ENCODE measurements at places on chromosomes 5 and 9.

DNA sequence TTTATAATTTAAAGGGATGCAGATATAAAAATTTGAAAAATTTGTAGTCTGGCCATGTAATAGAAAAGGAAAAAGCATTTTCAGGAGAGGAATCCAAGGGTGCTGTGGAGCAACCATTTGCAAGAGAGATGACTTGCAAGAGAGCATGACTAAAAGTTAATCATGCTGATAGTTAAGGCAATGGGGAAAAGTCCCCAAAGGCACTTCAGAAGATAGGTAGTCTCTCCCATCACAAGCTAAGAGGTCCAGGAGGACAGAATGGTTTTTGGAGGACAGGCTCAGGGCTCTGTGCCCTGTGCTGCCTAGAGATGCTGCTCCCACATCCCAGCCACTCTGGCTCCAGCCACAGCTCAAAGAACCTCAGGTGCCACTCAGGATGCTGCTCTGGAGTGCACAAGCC is 38.8 kb downstream of the DNAJB5 start:
- no peak for DNase-seq

DNA sequence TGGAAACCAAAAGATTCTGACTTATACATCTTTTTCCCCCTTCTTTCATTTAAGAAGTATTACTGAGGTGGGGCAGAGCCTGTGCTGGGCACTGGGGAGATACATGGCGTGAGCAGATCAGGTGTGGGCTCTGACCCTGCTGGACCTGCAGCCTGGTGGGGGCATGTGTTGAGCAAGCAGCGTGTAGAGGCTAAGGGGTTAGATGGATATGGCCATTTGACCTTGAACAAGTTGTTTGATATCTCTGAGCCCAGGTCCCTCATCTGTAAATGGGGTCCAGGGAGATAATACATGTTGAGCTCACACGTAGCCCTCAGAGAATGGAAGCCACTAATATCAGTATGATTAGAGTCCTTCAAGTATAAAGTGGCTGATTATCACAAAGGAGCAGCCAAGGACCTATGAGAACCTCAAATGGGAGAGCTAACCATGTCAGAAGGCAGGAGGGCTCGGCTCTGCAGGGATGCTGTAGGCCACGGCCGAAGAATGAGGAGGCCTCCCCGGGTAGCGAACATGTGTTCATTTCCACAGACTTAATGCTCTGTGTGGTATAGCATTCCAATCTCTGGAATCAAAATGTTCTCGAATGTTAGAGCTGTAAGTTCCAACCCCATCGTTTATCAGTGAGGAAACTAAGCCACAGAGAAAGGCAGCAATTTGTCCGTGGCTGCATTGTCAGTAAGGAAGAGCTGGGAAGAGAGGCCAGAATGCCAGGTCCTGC is 15.4 kb upstream of the ANGPTL2 start:
- no peak for DNase-seq

GRCh38 chr9:14593406-14593805 is 99.8 kb downstream of the ZDHHC21 start:
- DNase-seq = no peak

GRCh38 chr9:129064499-129064908 is 16.4 kb upstream of the DOLPP1 start:
- no peak for DNase-seq

- peak; percentile 90 for DNase-seq
Measured at GRCh38 chr5:135466178-135467050, 14.3 kb upstream of the TIFAB start.

DNA sequence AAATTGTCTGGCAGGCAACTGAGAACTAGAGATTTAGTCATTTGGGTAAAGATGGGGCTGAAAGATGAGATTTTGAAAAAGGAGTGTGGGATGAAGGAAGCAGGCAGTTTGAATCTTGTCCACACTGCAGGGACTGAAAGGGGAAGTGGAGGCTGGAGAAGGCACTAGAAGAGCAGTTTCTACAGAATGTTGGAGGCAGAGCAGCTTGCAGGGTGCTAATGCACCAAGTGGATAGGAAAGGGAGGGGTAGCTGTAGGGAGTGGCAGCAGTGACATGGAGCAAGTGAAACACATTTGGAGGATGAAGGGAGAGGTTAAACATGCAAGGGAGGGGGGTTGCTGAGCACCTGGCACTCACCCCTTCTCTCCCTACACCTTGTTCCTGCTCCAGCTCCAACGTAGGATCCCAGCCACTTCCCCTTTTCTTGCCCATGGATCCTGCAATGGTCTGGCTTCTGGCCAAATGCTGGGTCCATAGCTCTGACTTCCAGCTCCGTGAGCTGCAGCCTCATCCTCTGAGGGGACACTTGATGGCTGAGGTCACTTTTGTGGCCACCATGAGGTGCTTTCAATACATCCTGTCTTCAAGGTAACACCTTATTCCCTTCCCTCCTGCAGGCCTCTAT is 30.0 kb upstream of the FGD3 start:
- no peak for DNase-seq

GRCh38 chr9:131986576-131986975 is 93.1 kb downstream of the MED27 start:
- no peak for DNase-seq

DNA sequence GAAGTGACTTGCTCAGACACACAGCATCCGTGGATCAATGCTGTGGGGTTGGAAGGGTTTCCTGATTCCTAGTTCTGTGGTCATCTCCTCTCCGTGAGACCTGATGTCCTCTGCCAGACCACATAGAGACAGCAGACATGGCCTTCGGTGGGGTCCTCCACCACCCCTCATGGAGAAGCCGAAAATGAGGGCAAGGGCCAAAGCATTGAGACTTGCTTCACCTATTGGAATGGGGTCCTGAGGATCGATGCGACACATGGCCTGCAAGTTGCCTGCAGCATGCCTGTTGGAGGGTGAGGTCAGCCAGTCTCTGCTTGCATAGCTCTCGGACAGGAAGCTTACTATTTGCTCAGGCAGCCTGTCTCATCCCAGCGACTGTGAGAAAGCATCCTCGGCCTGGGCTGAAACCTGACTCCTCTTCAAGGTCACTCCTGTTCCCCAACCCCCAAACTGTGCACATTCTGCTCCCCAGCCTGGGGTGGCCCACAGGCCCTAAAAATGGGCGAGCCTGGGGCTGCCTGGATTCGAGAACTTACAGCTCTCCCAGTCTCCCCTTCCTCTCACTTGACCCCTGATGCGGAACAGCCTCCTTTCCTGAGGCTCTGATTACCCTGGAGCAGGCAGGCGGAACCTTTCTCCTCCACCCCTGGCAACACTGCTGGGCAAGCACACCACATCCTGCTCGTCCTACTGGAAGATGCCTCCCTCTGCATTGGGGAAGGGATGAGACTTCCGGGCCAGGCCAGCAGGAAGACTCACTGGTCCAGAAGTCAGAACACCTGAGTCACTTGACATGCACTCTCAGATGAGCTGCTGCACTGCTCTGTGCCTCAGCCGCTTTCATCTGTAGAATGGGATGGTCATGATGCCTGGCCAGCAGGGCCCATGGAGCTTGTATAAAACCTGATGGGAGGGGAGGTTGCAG is 186.9 kb downstream of the RGS3 start:
- peak; percentile 39 for DNase-seq

DNA sequence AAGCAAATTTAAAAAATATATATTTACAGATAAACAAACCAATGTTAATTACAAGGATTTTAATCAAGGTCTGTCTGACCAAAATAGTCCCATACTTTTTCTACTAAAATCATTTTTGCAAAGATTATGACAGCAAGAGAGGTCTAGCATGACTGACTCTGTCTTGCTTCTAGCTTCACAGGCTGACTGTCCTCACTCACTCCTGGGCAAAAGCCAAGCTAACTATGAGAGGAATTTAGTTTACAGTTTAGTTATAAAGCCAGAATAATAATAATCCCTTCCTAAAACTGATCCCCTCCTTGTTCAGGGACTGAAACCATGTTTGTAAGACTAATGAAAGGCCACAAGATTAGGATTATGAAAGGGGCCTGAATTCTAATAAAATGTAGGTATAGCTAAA is 45.5 kb upstream of the HMGCS1 start:
- DNase-seq = no peak

DNA sequence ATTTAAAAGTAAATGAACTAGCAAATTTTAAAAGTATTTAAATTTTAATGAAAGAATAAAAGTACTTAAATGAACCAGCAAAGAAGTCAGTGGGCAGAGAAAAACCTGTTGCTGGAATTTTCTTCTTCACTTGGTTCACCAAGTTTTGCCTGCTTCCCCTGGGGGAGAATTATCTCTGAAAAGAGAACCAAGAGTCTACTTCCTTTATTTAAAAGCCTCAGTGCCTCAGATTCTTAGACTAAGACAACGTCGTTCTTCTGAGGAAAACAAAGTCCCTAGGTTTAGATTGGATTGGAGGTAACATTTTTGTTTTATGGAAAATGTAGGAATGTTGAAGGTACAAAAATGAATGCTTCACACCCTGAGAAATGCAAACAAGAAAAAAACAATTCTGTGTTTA is 7.4 kb upstream of the KLF4 start:
- DNase-seq = no peak

DNA sequence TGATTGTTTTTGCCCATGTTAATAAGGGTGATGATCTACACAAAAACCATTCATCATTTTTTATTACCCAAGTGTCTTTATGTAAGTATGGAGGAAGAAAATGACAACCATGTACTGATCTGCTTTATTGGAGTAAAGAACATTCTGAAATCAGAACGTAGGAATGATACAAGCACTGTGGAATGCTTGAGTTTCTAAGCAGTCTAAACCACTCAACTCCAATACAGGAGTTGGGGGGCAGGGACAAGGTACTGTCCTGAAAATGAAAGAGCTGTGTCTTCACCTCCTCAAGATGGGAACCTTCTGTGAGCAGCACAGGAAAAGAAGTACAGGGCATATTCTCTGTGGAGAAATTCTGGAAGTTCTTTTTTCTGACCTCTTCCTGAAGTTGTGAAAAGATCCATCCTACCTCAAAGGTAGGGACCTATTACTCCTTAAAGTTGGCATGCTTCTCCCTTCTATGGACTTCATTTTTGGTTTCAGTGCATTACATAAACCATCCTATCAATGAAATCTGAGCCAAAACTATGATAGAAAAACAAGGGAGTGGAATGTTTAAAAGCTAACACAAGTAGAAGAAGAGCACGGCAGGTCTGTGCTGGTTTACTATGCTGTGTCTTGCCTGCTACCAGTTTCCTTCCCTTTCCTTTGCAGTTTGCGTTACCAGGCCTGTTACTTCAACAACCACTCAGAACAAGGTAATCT is 202.6 kb downstream of the SEMA5A start:
- no peak for DNase-seq

GRCh38 chr5:103298117-103298516 is 39.6 kb downstream of the MACIR start:
- DNase-seq = no peak

- no peak for DNase-seq
Measured at GRCh38 chr5:103889500-103890209, 327.1 kb upstream of the NUDT12 start.

DNA sequence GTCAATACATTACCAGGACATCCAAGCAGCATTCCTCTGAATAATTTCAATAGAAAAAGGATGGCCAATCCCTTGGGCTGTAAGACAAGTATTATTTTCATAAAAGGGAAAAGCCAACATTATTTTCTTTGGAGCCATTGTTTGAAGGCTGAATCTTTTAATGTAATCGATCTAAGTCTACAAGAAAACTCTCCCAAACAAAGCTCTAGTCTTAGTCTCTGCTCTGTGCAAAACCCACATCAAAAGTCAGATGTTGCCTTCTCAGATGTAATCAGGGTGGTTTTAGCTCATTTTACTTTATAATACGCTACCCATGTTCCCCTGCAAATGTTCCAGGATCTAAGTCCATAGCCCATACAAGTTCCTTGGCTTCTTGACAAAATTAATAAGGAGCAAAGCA is 325.6 kb downstream of the TRPM3 start:
- no peak for DNase-seq

- DNase-seq = no peak
Measured at GRCh38 chr5:92519811-92520632, 1061.0 kb downstream of the NR2F1-AS1 start.

DNA sequence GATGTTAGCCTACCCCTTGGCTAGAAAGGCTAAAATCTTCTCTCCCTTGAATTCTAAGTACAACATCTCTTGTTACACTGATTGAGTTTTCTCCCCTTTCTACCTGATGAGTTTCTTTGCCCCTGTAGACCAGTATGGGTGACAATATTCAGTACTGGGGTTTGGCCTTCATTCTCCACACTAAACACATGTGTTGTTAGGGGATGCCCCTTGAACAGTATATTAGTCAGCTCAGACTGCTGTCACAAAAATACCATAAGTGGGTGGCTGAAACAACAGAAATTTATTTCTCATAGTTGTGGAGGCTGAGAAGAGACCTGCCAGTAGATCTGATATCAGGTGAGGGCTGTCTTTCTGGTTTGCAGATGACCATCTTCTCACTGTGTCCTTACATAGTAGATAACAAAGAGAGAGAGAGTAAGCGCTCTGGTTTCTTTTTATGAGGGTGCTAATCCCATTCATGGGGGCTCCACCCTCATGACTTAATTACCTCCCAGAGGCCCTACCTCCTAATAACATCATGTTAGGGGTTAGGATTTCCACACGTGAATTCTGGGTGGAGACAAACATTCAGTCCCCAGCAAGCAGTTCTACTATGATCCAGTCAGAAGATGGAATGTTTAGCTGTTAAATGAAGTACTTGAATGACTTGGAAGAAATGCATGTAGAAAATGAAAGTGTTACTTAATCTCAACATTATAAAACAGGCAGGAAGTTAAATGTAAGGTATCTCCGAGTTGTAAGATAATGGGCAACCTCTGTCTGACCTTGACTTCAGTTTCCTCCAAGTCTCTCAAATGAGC is 17.5 kb downstream of the VLDLR start:
- DNase-seq = no peak

DNA sequence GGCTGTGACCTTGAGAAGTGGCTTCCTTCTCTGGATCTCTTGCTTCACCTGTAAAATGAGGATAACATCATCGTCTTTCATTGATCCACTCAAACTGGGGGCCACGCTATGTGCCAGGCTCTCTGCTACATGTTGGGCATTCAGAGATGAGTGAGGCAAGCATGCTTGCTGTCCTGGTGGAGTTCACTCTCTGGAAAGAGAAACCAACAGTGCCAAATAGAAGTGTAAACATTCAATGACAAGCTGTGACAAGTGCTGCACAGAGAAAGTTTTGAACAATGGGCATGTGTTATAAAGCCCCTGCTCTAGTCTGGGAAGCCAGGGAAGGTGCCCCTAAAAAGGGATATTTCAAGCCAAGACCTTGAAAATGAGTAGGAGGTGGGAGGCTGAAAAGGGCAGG is 50.9 kb upstream of the AFAP1L1 start:
- DNase-seq = no peak

DNA sequence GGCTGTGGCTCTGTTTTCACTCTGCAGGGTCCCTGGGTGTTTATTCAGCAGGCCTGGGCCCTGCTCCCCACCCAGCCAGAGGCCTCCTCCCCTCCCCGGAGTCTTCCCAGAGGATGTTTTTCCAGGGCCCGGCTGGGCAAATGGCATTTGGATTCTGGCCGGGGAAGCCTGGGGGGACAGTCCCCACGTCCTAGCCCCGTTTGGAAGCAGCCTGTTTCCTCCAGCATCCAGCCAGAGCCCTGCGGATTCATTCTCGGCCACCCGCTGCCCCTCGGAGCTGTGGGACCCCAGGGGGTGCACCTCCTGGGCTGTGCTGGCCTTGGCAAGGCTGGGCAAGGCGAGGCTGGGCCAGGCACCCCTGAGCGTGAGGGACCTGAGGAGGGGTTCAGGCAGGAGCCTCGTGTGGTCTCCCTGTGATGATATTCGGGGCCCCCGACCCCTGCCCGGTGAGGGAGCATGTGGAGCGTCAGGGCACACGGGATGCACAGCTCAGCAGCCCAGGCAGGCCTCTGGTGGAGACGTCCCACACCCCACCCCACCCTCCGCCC is 48.8 kb upstream of the EGFL7 start:
- no peak for DNase-seq

- DNase-seq = peak; percentile 66
Measured at GRCh38 chr5:163408311-163408923, 29.0 kb upstream of the CCNG1 start.

All from AG08396 (cell line).